NCI-H1417 (cell line): ENCODE measurements at places on chromosomes 4 and X.
A peak's percentile ranks its signal among the peaks of the same experiment; 100 is the strongest.

DNA sequence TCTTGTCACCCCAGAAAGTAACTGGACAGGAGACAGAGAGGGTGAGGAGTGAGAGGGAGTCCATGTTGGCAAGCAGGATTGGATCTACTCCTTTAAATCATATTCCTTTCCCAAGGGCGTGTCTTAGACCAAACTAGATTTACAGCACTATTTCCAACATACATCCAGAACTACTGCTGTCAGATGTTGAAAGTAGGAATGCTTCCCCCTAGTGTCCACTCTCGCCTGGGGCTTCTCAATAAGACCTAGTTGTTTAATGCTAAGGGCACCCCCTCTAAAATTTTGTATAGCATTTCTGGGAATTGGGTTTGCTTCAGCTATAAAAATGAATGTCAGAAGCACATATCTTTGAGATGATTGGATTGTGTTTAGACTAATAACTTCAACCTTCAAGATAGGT is 13.3 kb downstream of the OFD1 start:
- peak; percentile 24 for DNase-seq

GRCh38 chr4:48388525-48389154 is 47.3 kb downstream of the SLAIN2 start:
- DNase-seq: no peak

DNA sequence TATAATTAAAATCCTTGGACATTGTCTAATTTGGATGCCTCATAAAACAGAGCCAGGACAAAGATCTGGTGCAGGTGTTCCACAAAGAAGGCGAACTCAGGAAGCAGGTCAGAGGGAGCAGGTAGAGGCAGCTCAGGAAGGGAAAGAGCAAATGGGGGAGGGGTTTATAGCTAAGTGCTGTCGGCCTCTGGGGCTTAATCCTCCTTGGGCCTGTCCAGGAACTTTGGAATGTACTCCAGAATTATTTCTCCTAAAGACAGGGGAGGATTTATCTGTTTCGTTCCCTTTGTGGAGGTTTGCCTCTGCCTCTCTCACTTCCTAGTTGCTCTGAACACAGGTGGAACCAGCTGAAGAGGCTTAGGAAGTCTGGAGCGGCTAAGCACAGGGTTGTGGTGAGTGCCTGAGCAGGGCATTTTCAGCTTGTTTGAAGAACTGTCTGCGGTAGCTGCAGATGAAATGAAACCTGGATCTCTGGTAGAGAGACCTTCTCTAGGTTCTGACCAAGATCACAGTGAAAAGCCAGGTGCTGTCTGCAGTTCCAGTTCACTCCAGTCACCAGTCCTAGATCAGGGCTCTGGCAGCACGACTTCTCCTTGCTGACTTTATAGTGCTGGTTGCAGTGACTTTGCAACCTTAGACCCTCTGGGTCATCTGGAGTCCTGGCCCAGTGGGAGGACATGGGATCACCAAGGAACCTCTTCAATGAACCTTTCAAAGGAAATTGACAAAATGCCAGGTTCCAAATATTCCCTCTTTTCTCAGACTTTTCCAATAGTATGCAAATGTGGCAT is 519.2 kb downstream of the PCDH10 start:
- DNase-seq: peak; percentile 38

DNA sequence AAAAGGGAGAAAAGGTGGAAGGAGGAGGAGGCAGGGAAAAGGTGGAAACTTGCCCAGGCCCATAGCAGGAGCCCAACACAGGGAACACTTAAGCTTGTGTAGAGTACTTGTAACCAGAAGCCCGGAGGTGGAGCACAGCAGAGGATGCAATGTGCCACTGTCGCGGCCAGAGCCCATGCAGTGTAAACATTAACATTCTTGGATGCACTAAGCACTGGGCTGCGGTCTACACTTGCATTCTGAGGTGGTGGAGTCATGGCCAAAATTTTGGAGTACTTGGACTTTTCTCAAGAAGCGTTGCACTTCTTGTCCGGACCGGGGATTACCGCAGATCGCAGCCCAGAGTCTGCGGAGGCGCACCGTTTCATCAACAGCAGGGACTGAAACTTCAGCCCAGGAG is 4.5 kb upstream of the RHOXF1 start:
- no peak for DNase-seq

DNA sequence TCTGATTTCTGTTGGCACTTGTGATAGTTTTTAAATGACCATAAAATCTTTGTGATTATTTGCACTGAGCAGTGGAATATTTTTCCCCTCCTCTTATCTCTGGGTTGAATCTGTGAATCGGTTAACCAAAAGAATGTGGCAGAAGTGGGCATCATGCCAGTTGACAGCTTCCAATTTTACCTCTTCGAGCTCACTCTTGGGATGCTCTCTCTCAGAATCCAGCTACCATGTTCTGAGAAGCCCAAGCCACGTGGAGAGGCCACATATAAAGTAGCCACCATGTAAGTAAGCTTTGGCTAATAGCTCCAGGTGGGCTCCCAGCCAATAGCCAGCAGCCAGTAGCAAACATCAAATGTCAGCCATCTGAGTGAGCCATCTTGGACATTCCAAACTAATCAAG is 12.9 kb upstream of the WDR19 start:
- no peak for DNase-seq

DNA sequence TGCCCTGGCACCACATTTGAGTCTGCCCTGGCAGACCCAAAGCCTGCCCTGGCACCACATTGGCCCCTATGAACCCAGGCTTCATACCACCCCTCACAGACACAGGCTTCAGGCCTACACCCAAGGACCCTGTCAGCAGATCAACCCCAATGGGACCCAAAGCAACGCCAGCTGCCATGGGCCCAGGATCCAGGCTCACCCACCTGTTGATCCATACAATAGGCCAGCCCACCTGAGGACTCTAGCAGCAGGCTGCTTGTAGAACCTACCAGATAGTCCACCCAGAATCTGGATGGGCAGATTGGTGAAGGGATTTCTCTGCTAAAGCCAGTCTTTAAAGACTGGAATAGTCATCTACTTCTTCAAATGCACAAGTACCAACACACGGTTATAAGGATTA is 114.4 kb downstream of the LAS1L start:
- DNase-seq: no peak

DNA sequence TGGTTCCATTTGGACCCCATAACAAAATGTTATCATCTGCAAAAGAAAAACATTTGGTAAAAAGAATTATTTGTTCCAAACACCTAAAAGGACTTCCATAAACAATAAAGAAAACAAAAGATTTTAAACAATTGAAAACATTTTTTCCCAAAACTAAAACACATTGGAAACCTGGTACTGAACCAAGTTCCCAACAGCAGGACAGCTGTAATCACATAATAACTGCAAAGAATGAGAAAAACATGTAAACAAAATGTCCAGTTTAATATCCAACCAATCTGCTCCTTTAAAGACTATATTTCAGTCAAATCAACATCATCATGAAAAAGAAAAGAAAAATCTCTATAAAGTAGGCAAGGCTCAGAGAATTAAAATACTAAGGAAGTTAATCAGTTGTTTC is 36.3 kb downstream of the PRDM5 start:
- no peak for DNase-seq

DNA sequence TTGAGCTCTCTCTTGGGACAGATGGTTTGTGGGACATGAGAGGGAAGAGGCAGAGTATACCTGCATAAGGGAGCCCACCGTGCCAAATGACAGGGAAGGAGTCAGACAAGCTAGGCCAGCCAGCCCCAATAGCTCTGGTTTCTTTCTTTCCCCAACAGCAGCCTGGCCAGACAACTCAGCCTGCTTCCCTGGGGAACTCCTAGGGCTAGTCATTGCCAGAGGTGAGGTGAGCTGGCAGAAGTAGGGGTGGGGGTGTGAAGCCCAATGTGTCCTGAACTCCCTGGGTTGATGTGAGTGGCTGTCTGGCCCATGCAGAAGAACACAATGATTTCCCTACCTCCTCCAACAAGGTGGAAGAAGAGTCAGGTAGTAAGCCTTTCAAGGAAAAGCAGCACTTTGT is 135.5 kb downstream of the AMMECR1 start:
- no peak for DNase-seq

DNA sequence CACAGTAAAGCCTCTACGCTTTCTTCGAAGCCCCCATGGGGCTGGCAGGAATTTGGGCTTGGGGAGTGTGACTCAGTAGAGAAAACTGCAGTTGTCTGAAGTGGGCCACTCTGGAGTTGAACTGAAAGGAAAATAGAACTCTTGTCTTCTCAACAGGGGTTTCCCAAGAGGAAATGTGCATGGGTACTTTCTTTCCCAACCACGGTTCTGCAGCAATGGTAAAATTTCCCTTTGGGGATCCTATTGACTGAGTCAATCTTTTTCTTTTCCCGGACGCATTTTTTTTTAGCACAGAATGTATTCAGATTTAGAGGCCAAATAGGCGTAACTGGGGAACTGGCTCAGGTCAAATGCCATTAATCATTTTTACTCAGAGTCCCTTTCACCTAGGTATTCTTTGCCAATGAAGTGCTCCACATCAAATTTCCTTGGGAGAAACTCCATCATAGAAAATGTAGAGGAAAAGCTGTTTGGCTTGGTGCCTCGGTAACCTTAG is 269.3 kb downstream of the STIM2 start:
- DNase-seq: no peak

GRCh38 chr4:176230836-176231235 is 35.5 kb upstream of the SPATA4 start:
- DNase-seq: no peak

- DNase-seq: no peak
Measured at GRCh38 chrX:129714581-129714980, 24.2 kb upstream of the XPNPEP2 start.

DNA sequence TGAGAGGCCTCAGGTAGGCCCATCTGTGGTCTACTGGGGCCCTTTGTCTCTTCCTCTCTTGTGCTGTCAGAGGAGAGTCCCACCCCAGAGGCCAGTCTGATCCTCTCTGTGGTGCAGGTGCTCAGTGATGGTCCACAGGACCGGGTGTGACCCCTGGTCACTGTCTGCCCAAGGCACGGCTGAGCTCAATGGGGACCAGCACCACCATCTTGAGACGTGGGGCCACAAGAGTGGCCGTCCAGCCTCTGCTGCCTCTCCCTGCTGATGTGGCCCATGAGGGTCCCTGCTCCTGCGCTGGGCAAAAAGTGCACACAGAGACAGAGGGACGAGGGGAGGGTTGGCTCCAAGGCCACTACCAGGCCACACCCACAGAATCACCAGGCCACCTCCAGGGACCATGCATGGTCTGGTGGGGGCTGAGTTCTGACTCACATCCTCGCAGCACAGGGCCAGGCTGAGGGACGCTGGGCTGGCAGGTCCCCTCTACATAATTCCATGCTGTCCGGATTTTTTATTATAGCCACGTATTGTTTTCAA is 88.3 kb downstream of the FAM53A start:
- no peak for DNase-seq

GRCh38 chr4:2356123-2357069 is 62.0 kb downstream of the ZFYVE28 start:
- no peak for DNase-seq

DNA sequence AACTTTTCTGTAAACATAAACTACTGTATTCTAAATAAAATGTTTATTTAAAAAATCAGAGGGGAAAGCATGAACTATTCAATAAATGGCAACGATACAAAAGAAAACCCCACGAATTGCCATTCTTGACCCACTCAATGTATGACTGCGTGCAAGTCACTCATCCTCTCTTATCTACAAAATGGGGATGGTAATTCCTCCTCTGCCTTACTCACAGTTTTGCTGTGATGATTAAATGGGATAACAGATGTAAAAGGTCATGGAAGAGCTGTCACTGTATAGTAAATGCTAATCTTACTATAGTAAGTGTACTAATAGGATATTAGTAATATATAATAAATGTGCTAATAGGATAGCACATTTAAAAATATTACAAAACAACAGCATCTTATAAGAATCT is 173.4 kb downstream of the SCFD2 start:
- DNase-seq: no peak

- no peak for DNase-seq
Measured at GRCh38 chrX:12615061-12615460, 176.2 kb upstream of the PRPS2 start.

- no peak for DNase-seq
Measured at GRCh38 chr4:47837908-47838294, at the start of gene CORIN. TSS of gene CORIN (minus strand) at chr4:47838067. CDS start at chr4:47837949, 118 bp downstream.

DNA sequence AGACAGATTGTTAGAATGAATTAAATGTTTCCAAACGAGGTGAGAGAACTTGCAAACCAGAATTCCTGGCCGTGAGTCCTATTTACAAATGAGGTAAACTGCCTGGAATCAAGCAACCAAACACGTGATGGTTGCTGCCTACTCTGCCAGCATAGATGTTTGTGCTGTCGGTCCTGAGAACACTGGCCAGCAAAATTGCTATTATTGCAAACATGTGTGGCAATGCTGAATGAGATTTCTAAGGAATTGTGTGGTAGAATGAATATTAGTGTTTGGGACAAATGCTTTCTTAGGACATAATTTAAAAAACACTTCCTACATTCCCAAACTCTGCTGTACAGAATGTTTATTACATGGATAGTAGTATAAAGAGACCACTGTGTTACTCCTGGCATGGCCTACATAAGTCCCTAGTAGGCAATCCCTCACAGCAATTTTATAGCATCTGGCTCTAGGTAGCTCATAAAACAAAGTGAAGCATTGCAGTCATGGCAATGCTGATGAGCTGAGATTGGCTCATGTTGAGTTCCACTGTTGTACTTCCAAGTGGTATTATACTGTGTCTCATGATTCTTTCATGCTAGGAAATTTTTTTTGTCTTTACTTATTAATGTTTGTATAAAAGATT is 605.2 kb upstream of the EPHA5 start:
- no peak for DNase-seq

DNA sequence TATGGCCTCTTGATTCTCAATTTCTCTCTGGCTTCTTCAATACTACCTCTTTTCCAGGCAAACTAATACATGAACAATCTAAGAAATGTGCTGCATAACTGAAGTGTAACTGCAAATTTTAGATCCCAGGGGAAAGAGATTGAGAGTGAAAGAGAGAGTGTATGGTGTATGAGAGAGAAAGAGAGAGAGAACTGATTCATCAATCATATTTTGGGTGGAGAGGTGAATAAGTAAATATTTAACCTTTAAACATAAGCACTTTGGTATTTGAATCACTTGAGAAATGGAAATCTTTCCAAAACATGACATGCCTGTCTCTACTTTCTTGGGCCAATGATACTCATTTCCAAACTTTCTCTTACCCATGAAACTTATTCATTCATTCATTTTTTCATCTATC is 147.2 kb upstream of the DIPK2B start:
- DNase-seq: no peak

DNA sequence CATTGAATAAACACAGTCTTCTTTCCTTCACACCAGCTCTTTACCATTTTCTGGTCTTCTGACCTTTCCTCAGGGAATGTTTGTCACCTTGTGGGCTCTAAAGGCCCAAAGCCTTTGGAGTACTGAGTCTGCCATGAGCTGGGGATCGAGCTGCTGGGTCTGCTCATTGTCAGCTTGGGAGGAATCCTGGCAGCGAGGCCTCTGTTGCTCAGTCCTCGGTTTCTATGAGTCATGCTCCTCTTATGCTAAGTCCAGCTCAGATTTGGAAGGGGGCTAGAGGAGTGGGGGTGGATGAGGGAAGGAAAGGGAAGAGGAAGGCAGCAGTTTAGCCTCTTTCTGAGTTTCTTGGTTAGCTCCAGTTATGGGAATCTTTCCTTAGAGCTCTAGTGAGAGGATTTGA is 31.1 kb downstream of the NHSL2 start:
- no peak for DNase-seq

GRCh38 chr4:145791988-145792387 is 112.0 kb downstream of the C4orf51 start:
- no peak for DNase-seq

- DNase-seq: no peak
Measured at GRCh38 chr4:101977076-101977475, 186.5 kb downstream of the BANK1 start.

- no peak for DNase-seq
Measured at GRCh38 chr4:123819362-123820035, 422.9 kb downstream of the SPRY1 start.

- no peak for DNase-seq
Measured at GRCh38 chr4:137961051-137961438, 281.1 kb downstream of the SLC7A11 start.
